Activated T-helper 1 cell treated with anti-CD3 and anti-CD28 coated beads, Interleukin-12 subunit alpha, Interleukin-12 subunit beta, Interleukin-2, Interleukin-4 antibody, amounts not matched to agents 30 ng/mL and 10 ng/mL and 1 ng/mL, durations not matched to agents 14 hours and 24 hours and 36 hours (primary cell): ENCODE measurements at places on chromosomes 11 and 22. TPM values are rescaled to one million over a fixed set of nuclear protein-coding genes. Genes with fewer than 3 reads are reported as not detected.
A peak's percentile ranks its signal among the peaks of the same experiment; 100 is the strongest.

DNA sequence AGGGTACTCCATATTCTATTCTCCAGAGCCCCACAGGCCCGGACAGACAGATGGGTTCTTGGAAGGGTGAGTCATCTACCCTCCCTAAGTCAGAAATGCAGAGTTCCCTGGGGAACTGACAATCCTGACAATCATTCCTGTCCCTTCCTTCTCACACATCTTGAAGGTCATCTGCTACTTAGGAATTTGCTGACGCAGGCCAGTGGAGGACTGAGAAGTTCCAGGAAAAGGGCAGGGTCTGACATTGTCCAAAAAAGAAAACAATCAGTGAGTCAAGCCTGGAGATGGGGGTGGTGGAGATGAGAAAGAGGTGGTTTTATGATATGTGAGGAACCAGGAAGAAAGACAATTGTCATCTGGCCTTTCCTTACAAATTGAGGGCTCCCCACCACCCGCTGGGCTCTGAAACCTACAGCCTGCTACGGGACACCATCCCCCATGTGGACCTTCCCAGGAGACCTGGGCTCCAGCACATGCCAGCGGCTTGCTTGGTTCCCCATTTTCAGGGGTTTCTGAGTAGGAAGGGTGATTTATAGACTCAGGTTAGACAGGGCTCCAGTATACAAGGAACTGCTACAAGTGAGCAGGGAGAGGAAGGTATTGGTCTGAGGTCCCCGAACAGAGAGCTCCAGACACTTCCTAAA lies 12.9 kb downstream of the CD59 start:
- DNase-seq: no peak

- peak; percentile 11 for DNase-seq
These were observed 866 bp downstream of the EXPH5 start for GRCh38 chr11:108592591-108593213.

DNA sequence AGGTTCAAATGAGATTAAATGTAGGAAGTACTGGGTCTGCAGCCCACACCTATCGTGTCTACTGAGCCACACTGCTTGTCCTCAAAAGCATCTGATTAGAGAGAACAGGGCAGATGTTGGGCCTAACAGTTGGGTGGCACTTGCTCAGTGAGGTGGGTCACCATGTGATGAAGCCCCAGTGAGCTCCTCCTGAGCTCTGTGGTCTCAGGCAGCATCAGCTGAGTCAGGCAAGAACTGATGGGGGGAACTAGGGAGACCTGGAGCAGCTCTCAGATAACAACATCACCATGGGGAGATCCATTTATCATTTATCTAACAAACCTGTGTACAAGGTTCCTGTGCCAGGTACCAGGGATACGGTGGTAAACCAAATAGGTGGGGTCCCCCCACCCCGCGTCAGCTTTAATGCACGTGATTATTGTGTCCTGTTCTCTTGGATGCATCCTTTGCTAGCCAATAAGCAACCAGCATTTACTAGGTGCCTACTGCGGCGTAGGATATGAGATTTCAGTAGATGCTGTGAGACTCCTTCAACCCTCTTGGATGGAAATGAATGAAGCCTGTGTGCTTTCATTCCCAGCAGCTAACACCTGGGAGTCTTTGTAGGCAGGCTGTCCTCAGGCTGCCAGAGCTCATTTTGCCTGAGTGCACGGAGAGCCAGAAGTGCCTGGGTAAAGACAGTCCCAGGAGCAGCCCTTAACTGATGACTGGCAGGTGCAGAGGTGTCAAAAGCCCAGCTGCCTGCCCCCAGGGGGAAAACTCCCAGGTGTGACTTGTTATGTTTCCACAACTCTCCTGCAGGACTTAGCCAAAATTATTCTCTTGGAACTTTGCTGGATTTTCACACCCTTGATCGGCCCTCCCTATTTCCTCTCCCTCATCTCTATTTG lies 73.6 kb upstream of the NARS2 start:
- DNase-seq: no peak

- DNase-seq: peak; percentile 47
These were observed 24.8 kb downstream of the APOL1 start for GRCh38 chr22:36277482-36278291.

The PPFIBP2 gene
- total RNA-seq: 0.62 and 2.9 TPM in 2 replicates
